NCI-H1417 (cell line): ENCODE measurements at places on chromosomes 12 and 14.

GRCh38 chr12:1974812-1975211, 29.4 kb downstream of the DCP1B start:
- DNase-seq, result no peak

- no peak for DNase-seq
Measured at GRCh38 chr14:90354551-90355298, 23.0 kb upstream of the NRDE2 start.

- DNase-seq, result no peak
Measured at GRCh38 chr12:113201187-113202177, 16.0 kb downstream of the RITA1 start.

GRCh38 chr14:33120966-33121365, 182.3 kb downstream of the NPAS3 start:
- no peak for DNase-seq

GRCh38 chr12:48812389-48812788, 5.9 kb upstream of the CACNB3 start:
- no peak for DNase-seq

GRCh38 chr12:119661882-119662281, 6.1 kb upstream of the PRKAB1 start:
- no peak for DNase-seq

DNA sequence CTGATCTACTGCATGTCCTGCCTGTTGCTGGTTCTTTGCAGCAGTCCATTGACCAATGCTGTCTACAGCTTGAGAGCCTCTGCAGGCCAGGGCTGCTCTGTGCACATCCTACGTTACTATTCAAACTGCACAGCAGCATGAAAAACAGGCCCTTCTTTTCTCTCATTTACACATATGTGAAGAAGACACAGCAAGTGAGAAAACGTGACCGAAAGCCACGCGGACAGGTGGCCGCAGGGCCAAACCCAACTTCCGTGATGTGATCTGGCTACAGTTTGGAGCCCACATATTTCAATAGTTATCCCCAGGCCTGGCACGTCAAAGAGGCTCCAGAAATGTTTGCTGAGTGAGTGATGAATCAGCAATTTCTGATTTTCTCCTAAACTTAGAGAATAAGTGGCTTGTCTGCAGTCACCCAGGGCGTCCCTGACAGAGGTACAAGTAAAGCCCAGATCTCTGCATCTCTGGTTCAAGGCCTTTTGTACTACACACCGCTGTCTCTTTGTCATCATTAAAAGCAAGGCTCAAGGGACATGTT, 17.9 kb upstream of the TCL1B start:
- DNase-seq, result no peak

GRCh38 chr12:68080577-68080976, 79.0 kb downstream of the IFNG start:
- no peak for DNase-seq

DNA sequence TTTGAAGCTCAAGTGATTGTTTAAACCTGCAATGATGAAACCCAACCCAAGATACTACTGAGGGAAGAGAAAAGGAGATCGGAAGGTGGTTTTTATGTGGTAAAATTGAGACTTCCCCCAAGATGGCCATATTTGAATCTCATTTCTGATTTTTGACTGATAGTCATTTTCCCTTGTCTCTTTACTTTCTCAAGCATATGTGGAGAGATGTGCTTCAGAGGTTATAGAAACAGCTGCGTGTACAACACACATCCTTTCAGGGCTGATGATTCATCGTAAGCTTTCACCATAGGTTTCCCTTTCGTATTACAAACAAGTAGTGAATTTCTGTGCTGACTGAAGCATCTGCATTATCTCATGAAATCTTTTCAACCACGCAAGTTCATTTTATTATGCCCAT, 276.2 kb downstream of the EMP1 start:
- no peak for DNase-seq

DNA sequence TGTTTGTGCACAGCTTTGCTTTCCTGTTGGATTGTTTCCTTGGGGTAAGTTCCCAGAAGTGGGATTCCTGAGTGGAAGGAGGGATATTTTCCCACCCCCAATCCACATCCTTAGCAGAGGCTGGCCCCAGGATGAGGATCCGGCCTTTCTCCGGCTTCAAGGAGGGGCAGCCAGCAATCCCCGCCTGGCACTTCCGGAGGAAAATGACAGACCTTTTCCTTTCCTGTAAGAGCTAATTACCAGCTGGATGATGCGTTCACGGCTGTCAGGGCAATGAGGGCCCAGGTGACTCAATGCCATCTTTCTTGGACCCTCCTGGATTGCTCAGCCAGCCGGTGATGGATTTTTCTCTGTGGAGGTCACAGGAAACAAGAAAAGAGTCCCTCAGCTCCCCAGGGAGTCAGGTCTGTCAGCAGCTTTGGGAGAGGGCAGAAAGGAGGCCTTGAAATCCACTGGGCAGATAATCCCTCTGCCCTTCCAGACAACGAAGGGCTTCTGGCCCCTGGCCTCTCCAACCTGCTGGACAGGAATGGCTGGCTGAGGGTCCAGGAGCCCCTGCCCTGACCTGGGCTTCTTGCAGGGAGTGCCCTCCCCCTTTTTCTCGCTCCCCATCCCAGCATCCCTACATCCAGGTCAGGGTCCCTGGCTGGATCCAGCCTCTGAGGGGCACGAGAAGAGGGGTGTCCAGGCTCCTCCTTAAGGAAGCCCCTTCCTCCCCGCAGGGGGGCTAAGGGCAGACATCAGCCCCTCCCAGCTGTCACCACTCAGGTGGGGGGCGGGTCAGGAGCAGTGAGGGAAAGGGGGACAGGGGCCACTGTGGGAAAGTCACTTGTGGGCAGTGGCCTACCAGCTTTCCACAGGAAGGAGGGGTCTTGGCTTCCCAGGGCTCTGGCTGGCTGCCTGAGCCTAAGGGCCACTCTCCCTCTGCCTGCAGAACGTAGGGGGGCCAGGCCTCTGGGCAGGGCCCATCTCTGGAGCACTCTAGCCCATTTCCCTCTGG, 16.1 kb upstream of the CCDC85C start:
- DNase-seq, result peak; percentile 44

DNA sequence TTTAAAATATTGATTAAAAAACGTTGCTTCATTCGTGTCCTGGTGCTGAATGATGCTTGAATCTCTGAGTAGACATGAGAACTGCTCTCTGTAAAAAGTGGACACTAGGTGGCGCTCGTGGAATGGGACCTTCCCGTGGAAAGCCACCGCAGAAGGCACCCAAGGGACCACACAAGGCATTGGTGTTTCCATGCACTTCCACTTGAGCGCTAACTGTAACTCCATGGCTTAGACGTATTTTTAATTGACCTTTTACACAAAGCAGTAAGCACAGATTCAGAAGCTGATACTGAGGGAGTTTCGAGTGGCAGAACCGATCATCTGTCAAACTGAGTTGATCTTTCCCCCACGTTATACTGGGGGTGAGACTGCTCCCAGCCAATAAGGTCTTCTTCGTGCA, 135.3 kb downstream of the PRKCH start:
- DNase-seq, result peak; percentile 96
